ENCODE measurements at places on chromosomes 12 and 14.

DNA sequence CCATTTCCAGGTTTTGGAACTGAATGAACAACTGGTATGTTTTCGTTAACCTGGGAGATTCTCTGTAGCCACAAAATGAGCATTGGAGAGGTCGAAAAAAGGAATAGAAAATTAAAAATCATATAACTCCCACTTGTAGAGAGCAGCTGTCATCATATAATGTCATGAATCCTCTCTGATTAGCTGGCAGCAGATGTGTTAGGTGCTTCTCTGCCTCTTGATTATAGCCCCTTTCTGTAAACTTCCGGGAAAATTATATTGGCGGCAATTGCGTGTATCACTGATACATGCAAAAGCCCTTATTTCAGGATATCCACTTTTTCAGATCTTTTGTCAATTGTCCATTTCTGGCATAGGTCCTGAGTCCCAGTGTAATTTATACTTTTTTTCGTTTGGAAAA, 31.7 kb downstream of the FGD4 start:
- DNase-seq, result peak; percentile 8

- DNase-seq, result no peak
Observed at GRCh38 chr12:47803191-47803875, 16.4 kb downstream of the HDAC7 start.

DNA sequence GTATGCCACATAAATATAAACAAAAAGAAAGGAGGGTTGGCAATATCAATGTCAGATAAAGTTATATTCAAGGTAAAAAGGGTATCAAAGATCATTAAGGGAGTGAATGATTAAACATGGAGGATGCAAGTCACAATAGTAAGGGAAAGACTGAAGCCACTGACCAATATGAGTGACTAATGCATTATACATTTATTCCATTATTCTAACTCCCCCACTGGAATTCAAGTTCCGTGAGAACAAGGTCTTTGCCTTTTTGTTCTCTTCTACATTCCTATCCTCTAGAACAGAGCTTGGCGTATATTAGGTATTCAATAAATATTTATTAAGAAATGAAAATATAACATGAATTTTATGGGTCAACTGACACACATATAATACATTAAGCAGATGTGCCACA, 30.7 kb downstream of the MAP4K5 start:
- no peak for DNase-seq

DNA sequence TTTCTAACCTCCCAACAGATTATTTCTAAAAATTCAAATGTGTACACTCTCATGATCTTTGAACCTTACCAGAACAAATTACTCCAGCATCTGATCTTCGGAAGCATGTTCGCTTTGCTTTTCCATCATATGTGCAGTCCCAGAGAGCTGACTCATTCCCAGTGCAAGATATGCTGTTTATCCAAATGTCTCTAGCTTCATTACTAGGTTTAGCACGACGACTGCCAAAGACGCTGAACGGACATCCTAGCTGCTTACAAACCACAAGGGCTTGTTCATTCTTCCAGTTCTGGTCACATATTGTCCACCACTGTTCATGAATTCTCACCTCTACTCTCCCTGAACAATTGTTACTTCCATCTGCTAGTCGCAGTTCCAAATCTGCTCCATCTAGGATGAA, 40.5 kb downstream of the CD163L1 start:
- no peak for DNase-seq

- no peak for DNase-seq
Observed at GRCh38 chr12:24728366-24728765, 220.5 kb downstream of the BCAT1 start.

- DNase-seq, result no peak
Observed at GRCh38 chr12:94305130-94305957, 154.3 kb downstream of the CEP83 start.

GRCh38 chr12:41424651-41425050, 236.5 kb downstream of the PDZRN4 start:
- DNase-seq, result no peak

DNA sequence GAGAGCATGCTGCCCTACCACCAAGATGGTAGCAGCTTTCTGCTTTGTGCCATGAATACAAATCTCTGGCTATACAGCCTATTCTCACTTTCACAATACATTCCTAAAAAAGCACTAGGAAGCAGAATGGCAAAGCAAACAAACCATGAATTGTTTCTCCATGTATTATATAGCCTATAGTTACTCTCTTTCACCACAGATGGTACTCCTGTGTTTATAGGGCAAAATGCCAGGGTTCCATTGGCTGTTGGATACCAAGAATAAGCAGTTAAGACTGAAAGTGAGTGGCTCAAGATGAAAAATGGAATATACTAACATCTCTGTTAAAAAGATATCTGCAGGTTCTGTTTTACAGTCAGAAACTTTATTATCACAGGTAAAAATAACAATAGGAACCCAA, 11.1 kb downstream of the ARF3 start:
- DNase-seq, result no peak

- no peak for DNase-seq
Observed at GRCh38 chr12:125249066-125249824, 184.0 kb downstream of the AACS start.

- DNase-seq, result no peak
Observed at GRCh38 chr12:57039016-57039798, 10.7 kb downstream of the MYO1A start.

DNA sequence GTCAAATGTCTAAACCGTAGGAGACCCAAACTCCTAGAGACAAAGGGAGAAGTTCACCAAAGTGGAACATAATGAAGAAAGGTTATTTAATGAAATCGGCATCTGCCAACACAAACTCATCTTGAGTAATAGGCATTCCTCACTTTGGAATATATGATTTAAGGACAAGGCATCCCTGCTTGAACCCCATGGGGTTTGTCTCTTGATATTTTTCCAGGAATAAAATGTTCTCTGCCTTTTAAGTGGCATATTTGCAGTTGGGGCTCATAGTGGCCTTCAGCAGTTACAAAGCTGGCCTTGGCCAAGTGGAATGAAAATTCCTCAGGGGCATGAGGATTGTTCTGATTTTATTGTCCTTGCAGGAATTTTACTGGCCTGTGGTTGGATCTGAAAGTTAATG, 7.1 kb downstream of the POP5 start:
- no peak for DNase-seq

- DNase-seq, result no peak
Observed at GRCh38 chr14:77645520-77646230, 29.2 kb upstream of the SPTLC2 start.

DNA sequence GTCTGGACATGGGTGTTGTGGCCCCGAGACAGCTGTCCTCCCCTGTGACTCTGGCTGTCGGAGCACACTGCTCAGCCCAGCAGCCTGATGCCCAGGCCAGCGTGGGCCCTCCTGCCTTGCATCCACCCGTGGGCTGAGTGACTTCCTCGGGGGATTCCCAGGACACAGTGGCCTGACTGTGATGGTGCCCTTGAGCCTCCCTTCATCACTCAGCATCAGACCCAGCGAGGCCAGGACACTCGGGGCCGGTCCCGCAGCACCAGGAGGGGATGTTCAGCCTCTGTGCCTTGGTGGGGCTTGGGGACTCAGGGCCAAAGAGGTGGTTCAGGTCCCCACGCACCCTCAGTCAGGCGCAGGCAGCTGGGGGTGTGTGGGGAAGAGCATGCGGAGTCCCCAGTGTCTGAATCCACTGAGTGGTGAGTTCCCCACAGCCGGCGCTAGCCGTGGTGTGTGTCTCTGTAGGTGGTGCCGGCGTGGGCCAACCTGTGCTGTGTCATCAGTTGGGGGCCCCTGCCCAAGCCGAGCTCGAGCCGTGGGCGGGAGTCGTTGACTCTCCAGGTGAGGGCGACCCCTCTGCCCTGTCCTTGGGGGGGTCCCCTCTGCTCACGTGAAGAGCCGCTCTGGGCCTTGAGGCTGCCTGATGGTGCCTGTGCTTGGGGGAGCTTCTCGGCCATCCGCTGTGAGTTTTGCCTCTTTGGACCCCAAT, 185.8 kb downstream of the ADGRD1 start:
- no peak for DNase-seq

DNA sequence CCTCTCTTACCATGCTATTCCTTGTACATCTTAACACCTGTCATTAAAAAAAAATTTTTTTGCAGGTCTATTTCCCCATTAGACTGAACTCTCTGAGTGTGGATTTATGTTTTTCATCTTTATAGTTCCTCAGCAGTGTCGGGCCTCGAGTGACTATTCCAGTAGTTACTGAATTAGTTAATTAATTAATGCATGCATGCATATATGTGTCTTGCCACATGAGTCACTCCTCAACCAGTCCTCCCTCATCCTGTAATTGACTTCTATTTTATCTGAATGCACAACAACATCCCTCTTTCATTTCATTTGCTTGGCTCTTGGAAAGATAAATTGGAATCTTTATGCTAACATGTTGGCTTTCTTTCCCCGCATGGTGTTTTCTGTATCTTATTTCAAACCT, 35.6 kb downstream of the ERG28 start:
- DNase-seq, result no peak

DNA sequence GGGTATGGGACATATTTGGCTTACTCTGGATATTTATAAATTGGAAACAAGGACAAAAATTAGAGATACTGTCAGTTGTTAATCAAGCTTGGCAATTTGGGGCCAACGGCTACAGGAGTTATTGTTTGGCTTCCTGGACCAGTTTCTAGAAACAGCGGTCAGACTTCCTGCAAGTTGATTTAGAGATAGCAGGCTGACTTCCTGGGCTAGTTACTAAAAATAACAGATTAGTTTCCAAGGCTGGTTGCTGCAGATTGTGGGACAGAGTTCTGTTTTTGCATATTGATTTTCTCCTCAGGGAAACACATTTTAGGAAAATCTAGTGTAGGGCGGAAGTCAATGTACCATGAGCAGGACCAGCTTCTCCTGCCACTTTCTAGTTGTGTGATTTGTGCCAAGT, 144.0 kb upstream of the TMPO start:
- no peak for DNase-seq

GRCh38 chr12:92143258-92143657, 2.4 kb downstream of the BTG1 start:
- peak; percentile 28 for DNase-seq

DNA sequence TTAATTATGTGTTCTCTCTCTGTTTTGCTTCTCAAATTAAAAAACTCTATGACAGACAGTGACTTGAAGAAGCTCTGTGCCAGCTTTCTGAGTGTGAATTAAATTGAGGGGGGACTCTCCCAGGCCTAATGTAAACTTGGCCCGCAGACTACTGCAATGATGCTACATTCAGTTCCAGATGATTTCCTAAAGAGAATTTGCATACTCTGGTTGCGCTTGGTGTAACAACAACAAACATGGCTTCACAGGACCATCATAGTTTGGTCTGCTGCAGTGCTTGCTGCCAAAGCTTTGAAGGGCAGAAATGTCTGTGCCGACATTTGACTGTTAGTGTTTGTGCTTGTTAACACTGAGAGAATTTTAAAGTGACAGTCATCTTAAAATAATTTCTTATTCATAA, 25.0 kb downstream of the CFAP54 start:
- DNase-seq, result no peak

GRCh38 chr12:3164454-3165077, 87.4 kb downstream of the TSPAN9 start:
- DNase-seq, result no peak

DNA sequence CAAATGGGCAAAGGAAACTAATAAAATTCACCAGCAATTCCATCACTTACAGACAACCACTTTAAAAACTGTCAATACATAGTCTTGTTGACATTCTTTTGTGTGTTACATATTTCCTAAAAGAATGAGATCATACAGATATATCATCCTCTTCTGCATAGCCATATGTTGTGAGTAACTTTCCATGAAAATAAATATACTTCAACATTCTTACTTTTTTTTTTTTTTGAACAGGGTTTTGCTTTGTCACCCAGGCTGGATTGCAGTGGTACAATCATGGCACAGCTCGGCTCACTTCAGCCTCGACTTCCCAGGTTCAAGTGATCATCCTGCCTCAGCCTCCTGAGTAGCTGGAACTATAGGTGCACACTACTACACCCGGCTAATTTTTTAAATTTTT, 20.9 kb downstream of the ZC2HC1C start:
- DNase-seq, result no peak

DNA sequence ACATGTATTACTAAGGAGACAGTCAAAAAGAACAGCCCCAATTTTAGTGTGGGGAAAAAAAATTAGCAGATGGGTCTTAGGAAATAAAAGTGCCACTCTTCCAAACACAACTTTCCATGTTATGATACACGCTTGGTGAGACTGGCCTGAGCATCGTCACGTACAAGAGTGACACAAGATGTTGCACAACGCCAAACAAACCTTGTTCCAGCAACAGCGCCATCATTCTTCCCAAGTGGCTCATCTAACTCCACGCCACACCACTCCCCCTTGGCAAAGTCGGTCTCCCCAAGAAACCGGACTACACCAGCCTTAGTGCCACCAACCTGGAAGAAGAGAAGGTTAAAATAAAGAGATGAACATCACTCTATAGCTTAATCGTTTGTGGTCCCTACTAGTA, 58.7 kb downstream of the CLIP1 start:
- peak; percentile 40 for DNase-seq

DNA sequence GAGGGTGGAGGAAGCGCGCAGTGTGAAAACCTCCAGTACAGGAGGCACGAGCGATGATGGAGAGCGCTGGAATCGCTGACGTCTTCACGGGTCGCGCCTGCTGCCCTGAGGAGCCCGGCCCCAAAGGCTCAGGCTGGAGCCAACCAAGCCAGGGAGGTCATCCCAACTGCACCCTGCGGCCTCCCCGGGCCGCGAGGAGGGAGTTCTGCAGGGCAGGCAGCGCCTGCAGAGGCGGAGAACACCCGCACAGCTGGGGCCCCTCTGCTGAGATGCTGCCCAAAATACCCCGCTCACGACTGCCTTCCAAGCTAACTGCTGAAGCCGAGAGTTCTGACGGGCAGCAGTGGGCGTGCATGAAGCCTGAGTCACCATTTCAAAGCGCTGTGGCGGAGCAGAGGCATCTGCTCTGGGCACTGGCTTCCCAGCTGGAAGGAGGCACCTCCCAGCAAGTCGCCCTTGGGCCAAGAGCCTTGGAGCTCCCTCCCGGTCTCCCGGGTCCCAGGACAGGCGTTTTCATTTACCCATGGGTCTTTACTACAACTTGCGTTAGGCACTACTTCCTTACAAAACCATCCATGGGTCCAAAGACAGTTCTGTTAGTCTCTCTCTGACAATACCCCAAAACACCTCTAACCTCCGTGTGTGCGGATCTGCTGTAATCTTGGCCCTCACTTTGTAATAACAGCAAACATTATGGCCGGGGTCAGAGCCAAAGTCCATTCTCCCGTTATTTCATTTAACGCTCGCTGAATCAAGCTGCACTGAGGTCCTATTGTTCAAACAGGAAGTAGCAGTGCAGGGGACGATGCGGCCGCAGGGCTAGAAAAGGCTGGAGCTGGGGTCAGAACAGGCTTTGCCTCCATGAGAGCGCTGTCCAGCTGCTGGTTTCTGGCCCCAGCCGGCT, 60.1 kb upstream of the RIMBP2 start:
- peak; percentile 94 for DNase-seq

- DNase-seq, result no peak
Observed at GRCh38 chr12:92432724-92433441, 269.9 kb upstream of the PLEKHG7 start.

DNA sequence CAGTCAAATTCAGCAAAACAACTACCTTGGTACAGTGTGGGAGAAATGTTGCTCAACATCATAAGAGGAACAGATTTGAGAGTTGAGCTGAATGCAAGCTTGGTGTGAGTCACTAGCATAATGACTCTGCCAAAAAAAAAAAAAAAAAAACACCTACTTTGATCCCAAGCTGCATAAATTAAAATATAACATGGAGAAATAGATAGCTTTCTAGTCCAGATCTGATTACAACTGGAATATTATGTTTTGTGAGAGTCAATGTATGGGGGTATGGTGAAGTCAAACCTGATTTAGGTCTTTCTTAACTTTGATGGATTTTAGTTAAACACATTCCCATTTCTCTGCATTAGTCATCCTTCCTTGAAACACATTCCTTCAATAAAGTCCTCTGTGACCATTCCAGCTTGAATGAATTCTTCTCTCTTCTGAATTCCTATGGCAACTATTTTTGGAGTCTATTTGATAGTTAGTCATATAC, 188.1 kb downstream of the SLC5A8 start:
- no peak for DNase-seq

Measured in endodermal cell (in vitro differentiated cells).